Breast epithelium (tissue), 4 donors: ENCODE measurements at places on chromosomes 13 and 19.

DNA sequence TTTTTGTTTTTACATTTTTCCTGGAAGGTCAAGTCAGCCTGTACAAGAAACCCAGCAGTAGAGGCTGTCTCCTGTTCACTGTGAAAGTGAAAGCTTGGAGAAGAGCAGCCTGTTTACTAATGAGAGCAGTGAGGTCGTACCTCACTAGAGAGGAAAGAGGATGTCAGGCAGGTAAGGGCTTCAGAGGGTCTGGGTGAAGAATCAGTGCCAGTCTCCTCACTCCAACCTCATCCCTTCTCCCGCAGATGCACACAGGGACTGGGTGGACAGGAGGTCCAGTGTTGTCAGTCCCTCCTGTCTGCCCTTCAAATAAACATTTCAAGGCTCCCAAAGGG, 462.5 kb downstream of the KLF5 start:
- DNase-seq, result no peak

DNA sequence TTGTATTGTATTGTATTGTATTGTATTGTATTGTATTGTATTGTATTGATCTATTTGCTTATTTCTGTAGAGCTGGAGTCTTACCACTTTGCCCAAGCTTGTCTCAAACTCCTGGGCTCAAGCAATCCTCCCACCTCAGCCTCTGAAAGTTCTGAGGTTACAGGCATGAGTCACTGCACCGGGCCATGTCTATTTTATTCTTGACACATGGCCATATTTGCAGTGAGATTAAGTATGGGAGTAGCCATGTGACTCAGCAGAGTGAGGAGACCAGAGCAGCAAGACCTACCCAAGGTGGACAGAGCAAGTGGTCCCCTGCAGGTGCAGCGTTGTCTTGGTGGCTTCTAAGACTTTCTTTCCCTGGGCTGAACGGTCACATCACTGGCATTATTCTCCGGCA, 49.1 kb upstream of the UBAC2 start:
- no peak for DNase-seq

DNA sequence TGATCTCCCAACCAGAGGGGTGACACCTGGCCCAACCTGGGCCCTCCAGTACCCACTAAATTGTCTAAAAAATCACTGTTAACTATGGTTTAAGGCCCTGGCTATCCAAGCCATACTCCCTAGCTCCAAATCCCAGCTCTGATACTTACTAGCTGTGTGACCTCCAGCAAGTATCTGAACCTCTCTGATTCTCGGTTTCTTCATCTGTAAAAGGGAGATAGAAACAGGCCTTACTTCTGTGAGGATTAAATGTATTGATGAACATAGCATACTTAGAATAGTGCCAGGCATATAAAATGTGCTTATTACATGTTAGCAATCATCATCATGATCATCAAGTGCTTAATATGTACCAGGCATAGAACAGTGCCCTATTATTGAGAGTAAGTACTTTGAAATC, 4.7 kb downstream of the LRFN1 start:
- DNase-seq, result no peak

DNA sequence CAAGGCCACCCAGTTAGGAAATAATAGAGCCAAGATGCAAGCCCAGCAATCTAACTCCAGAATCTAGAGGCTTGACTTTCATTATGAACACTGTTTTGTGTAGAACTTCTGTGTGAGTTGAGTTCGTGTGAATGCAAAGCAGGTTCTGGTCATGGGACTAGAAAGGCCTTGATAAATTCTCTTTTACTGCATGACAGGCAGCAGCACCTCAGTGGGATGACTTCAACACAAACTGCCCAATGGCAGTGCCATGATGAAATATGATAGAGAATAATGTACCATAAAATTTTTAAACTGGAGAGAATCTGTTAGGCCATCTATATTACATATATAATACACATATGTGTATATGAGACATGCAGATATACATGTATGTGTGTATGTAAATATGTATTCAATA, 214.5 kb downstream of the KLF5 start:
- DNase-seq, result no peak

- DNase-seq, result no peak
Measured at GRCh38 chr13:94050039-94050438, 429.4 kb downstream of the DCT start.

DNA sequence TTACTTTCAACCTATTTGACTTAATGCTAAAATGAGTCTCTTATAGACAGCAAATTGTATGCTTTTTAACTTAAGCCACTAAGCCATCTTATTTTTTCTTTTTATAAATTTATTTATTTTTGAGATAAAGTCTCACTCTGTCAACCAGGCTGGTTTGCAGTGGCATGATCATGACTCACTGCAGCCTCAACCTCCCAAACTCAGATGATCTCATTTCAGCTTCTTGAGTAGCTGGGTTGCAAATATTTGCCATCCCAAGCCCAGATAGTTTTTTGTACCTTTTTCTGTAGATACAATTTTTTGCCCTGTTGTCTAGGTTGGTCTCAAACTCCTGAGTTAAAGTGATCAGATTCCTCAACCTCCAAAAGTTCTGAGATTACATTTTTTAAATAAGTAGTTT, 27.1 kb downstream of the ZNF714 start:
- no peak for DNase-seq

- peak; percentile 76 for DNase-seq
Measured at GRCh38 chr13:109243311-109243951, 543.0 kb downstream of the IRS2 start.

GRCh38 chr13:30872276-30872594, 33.8 kb upstream of the MEDAG start:
- DNase-seq, result no peak

DNA sequence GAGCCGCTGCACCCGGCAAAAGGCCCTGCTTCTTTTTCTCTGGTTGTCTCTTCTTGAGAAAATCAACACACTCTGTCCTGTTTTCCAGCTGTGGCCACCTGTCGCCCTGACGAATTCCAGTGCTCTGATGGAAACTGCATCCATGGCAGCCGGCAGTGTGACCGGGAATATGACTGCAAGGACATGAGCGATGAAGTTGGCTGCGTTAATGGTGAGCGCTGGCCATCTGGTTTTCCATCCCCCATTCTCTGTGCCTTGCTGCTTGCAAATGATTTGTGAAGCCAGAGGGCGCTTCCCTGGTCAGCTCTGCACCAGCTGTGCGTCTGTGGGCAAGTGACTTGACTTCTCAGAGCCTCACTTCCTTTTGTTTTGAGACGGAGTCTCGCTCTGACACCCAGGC, 17.2 kb downstream of the LDLR start:
- DNase-seq, result no peak

- no peak for DNase-seq
Measured at GRCh38 chr19:36460046-36460445, 29.3 kb downstream of the ZNF566 start.

DNA sequence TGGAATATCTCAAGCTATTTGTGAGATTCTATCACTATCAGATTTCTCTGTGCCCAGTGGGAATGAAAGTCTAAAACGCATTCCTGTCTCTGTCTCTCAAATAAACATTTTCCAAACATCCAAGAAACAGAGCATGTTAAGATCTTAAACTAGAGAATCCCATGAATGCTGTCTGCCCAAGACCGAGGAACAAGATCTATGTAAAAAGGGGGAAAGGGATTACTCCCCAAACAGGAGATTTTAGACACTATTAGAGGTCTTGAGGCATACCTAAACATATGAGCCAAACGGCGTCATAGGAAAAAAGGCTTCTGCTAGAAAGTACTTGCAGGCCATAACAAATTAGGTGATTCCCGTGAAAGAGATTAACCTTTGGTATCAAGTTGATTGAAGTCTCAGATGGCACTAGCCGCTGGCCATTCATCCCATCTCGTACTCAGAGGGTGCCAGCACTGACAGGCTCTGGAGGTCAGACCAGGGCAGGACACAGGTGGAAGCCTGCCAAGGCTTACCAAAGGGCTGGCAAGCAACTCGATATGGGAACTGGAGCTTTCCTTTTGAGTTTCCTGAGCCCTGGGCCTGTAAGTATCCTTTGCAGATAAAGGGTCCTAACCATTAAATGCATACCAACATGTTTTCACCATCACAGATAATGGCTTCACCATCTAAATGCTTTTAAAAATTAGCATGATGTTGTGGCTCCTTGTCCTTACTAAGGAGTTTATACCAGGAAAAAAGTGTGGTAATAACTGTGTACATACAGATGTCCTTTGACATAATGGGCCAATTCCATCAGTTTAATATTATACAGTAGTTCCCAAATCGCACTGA, 225.2 kb downstream of the FOXO1 start:
- peak; percentile 73 for DNase-seq

- DNase-seq, result no peak
Measured at GRCh38 chr19:16894080-16894479, 5.3 kb downstream of the F2RL3 start.

DNA sequence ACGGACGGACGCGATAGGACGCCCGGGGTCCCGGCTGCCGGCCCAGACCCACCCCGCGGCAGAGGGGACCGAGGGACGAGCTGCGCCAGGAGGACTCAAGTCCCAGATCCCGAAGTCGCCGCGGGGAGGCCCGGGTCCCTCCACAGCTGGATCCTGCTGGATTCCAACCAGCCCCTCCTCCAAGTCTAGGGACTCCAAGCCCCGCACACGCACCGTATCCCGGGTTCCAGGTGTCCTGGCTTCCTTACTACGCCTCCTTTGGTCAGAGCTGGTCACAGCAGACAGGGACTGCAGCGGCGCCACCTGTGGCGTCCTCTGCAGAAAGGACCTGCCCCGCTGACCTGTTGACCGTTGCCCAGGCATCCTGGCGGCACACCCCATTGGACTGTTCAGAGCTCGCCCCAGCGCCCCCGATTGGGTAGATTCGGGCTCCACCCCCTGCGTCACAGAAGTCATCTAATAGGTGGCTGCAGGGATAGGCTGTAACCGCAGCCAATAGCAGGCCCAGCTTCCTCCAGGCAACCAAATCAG, 29.0 kb upstream of the ZNF709 start:
- no peak for DNase-seq

GRCh38 chr19:39765091-39766076, 13.3 kb upstream of the LEUTX start:
- no peak for DNase-seq

DNA sequence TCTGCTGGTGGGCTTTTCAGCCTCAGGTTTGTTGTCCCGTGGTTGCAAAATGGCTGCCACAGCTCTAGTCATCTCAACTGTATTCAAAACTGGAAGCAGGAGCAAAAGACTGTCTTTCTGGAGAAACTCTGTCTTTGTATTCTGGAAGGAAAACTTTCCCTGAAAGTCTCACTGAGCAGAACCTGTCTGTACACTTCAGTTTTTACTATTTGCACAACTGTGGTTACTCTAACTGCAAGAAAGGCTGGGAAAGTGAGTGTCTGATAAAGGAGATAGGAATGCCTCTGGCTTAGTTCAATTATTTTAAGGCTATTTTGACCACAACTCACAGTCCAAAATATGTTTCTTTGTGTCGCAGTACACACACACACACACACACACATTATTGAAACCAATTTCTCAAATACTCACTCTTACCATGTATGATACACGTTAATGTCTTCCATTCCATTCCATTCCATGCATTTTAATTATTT, 49.7 kb upstream of the EHD2 start:
- no peak for DNase-seq

DNA sequence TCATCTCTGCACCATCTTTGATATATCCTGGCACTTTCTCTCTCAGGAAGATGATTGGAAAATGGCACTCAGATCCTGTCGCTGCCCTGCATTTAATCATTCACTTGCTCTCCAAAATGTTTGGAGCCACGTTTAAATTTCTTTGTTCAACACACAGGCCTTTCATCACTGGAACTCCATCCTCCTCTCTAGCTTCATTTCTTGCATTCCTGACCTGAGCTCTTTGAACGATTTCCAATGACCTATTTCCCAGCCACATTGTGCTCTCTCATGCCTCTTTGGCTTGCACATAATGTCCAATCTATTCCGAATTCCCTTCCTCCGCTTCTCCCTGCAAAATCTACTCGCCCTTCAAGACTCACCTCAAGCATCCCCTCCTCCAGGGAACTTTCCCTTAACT, 287.4 kb upstream of the NBEA start:
- no peak for DNase-seq

GRCh38 chr13:90738881-90739280, 608.6 kb upstream of the MIR17HG start:
- no peak for DNase-seq

DNA sequence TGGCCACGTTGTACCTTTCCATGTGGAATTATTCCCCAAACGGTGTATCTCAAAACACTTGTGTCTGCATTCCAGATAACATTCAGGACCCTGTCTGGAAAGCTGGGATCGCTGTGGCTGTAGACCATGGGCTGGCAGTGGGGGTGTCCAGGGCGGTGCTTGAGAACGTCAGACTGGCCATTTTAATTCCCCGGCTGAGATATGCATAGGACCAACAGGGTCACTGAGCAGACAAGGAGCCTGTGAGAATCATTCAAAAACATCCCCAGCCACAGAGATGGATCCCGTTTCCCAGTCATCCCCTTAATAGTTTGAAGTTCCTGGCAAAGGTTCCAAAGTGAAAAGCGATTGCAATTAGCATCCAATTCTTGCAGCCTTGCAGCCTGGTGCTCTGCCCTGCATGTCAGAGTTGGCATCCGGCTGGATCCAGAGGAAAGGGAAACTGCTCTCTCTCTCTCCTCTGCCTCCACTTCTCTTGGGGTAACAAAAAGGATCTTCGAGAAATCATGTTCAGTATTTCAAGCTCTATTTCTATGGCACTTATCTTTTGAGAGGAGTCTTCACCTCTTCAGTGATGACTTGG, 41.6 kb downstream of the IFT88 start:
- DNase-seq, result no peak

DNA sequence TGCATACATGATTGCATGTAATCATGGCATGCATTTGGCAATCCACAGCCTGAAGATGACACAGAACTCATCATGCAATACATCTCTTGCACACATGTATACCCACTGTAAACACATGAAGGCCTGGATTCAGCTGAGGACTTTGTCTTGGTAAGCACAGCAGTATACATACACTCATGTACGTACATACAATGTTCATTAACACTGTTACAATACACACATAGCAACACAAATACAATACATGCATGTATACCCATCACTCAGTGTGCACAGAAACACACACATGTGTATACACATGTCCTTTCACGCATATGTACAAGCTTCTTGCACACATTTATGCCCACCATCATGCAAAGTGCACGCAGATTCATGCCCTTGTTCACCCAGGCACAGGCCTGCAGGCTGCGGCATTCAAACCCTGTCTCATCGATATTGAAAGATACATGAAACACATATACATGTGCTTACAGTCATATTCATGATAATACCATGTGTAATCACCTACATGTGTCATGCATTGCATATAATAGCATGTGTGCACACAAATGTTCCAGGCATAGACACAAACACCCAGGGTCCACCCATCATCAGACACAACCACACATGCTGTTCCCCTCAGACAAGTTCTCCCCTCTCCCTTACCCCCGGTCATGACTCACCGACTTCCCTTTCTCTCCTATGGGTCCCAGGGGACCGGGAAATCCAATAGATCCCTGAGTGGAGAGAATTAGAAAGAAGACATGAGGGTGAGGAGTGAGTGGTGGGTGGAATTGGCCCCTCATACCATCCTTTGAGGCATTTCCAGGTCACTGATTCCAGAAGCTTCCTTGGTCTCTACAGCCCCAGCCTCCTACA, 28.7 kb downstream of the COL5A3 start:
- DNase-seq, result no peak

GRCh38 chr19:19120308-19121231, 17.7 kb downstream of the TMEM161A start:
- no peak for DNase-seq
